ENCODE measurements at places on chromosomes 5 and 9. TPM values are rescaled to one million over a fixed set of nuclear protein-coding genes. Genes with fewer than 3 reads are reported as not detected.

The CDX1 gene
- polyA plus RNA-seq = not detected

- DNase-seq = no peak
Observed at GRCh38 chr5:59253625-59254024, 639.9 kb downstream of the PDE4D start.

The NR3C1 gene
- polyA plus RNA-seq = 102 TPM

DNA sequence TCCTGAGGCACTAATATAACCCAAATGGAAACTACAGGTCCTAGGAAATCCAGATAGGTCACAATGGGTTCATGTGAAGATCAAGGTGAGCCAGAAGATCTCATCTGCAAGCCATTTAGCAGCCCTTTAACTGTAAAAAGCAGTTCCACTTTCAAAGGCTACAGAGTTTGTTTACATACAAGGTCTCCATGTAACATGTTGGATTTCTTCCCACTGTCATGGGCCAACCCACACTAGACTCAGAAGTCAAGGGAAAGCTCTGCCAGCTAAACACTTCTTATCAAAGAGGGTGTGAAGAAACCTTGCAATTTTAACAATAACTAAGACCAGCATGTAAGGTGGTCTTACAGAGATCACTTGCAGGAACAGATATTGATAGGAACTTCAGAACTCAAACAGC, 3.8 kb upstream of the CTNNAL1 start:
- DNase-seq = no peak

GRCh38 chr5:74903165-74903787, 37.1 kb upstream of the FAM169A start:
- peak; percentile 17 for DNase-seq

GRCh38 chr5:157086751-157087359, 22.0 kb downstream of the HAVCR2 start:
- no peak for DNase-seq

The SAXO1 gene
- polyA plus RNA-seq = not detected

The TMEM232 gene
- polyA plus RNA-seq = 0.73 TPM

The ANKRD34B gene
- not detected for polyA plus RNA-seq

The EGFL7 gene
- polyA plus RNA-seq = 0.33 TPM

DNA sequence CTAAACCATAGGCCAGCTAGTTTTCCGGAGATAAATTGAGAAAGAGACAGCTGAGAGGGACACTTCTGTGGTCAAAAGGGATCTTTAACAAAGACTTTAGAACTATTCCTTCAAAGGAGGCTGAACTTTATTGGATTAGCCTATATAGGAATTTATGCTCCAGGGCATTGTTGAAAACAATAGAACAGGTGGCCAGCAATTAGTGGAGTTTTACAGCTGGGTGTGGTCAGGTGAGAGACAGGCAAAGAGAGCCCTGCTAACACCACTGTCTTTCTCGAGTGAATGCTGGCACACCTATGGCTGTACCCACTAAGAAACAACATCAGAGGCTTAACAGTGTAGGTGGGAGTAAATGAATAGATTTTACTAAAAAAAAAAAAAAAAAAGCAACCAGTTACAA, 16.7 kb upstream of the TLR4 start:
- no peak for DNase-seq

The IFNB1 gene
- not detected for polyA plus RNA-seq

All from naive B cell (primary cell).